ENCODE measurements at places on chromosomes 5 and 9.

GRCh38 chr9:31554941-31555340, 829.5 kb upstream of the ACO1 start:
- no peak for DNase-seq

GRCh38 chr9:120265791-120266190, 314.2 kb downstream of the CDK5RAP2 start:
- DNase-seq, result no peak

GRCh38 chr5:103901885-103902284, 339.3 kb upstream of the NUDT12 start:
- DNase-seq, result no peak

- no peak for DNase-seq
Observed at GRCh38 chr5:177372034-177372896, 12.0 kb upstream of the SLC34A1 start.

DNA sequence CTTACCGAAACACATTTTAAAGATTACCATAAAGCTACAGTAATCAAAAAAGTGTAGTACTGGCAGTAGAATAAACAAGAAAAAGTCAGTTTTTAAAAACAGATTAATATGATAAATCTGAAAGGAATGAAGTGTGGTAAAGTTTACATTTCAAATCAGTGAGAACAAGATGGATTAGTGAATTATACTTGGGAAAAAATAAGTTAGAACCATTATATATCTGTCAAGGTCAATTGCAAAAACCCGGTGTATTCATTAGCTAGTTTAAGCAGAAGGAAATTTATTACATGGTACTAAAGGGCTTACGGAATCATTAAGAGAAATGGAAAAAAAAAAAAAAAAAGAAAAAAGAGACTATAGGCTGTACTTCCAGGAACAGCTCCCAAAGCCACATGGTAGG, 164.3 kb downstream of the MUSK start:
- no peak for DNase-seq

DNA sequence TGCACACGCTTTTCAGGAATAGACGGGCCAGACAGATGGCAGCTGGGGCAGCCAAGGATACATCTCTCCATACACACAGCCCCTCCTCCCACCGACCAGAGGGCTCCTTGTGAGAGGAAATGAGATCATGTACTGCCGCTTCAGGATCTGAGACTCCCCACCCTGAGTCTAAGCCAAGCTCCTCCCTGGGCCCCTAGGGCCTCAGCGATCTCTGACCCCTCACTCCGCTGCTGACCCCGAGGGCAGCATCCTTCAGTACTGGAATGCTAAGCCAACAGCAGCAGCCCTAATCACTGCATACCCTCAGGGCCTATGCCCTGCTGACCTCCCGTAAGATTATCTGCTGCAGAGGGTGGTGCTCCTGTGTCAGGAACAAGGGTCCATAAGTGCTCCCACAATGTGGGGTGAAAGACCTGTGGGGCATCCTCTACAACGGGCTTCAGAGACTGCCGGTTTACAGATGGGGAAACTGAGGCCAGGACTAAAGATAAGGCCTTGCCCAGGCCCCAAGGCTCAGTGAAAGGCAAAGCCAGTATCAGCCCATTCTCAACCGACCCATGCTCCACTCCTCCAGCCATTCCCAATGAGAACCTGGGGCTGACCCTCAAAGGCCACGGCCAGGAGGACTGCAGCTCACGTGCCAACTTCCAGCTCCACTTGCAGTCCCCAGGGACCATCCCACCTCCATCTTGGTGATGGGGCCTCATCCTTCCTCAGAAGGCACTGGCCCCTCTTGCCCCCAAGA, 37.5 kb downstream of the BICD2 start:
- no peak for DNase-seq

GRCh38 chr5:124433170-124433569, 313.3 kb downstream of the ZNF608 start:
- DNase-seq, result no peak

GRCh38 chr9:38263532-38263931, 129.0 kb upstream of the ALDH1B1 start:
- DNase-seq, result no peak

DNA sequence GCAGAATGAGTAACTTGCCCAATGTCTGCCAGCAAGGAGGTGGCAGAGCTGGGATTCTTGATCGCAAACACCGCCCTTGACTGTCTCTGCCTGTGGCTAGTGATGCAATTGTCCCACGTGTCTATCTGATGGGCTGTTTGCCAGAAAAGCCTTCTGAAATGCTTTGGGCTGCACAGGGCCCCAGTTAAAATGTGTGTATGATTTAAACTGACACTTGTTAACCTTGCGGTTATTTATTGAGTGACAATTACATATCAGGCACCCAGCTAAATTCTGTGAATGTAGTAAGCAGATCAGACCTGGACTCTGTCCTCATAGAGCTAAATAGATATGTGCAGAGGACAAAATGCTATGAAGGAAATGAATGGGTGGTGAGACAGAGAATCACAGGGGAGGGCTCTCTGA, 11.6 kb upstream of the IL12B start:
- no peak for DNase-seq

- DNase-seq, result no peak
Observed at GRCh38 chr9:34996905-34997279, 7.3 kb downstream of the DNAJB5 start.

DNA sequence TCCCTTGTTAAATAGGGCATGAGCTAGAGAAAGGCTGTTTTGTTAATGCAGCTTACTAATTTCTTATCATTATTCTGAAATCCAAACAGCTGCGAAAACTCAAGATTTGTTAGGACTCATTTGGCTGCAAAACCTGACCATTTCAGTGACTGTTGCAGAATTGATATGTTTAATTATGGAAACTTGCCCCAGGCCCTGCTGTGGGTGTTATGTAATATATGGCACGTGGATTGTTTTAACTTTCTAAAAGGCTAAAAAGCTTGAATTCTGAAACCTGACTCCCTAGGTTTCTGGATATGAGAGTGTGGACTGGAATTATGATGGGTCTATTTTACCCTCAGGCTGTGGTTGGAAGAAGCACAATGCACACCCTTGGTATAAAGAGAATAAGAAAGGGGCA, 4.4 kb downstream of the IL9 start:
- no peak for DNase-seq

DNA sequence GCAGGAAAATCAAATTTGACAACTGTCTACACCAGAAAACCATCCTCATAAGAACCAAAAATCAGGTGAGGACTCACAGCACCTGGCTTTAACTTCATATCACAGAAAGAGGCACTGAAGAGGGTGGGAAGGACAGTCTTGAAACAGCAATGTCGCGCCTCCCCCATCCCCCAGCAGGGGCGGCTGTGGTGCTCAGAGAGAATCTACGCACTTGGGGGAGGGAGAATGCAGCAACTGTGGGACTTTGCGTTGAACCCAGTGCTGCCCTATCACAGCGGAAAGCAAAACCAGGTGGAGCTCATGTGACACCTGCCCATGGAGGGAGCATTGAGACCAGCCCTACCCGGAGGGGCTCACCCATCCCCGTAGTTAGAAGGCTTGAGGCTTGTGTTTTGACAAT, 191.8 kb downstream of the MSX2 start:
- DNase-seq, result no peak

- DNase-seq, result no peak
Observed at GRCh38 chr5:171627936-171628632, 157.5 kb upstream of the SMIM23 start.

- DNase-seq, result peak; percentile 46
Observed at GRCh38 chr9:133103183-133103986, 17.7 kb downstream of the RALGDS start.

GRCh38 chr5:126651013-126651577, 50.3 kb downstream of the PHAX start:
- no peak for DNase-seq

DNA sequence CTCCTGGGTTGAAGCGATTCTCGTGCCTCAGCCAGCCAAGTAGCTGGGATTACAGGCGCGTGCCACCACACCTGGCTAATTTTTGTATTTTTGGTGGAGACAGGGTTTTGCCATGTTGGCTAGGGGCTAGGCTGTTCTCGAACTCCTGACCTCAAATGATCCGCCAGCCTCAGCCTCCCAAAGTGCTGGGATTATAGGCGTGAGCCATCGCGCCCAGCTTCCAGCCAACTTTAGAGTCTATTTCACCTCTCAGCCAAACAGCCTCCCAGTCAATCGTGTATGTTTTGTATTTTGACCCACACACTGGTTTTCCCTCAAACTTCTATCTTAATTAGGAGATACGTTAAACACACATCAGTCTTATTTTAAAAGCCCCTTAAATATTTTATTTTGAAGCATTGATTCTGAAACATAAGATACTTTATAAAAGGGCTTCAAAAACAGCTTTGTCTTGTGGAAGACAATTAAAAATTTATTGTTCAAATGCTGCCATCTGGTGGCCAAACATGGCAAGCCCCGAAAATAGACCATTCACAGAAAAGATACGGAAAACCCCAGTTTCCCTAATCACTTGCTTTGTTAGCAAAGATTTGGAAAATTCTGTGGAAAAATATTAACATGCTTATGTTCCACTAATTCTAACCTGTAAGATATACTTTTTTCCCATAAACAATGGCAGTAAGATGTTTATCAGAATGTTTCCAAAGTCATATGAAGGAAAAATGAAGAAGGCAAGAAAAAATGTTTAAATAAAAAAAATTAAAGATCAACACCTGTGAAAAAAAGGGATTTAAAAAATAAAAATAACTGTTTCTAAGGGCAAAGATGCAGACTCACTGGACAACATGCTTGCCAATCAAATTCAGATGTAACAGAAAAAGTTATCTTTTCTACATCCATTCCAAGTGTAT, 33.1 kb downstream of the APTX start:
- DNase-seq, result peak; percentile 4

DNA sequence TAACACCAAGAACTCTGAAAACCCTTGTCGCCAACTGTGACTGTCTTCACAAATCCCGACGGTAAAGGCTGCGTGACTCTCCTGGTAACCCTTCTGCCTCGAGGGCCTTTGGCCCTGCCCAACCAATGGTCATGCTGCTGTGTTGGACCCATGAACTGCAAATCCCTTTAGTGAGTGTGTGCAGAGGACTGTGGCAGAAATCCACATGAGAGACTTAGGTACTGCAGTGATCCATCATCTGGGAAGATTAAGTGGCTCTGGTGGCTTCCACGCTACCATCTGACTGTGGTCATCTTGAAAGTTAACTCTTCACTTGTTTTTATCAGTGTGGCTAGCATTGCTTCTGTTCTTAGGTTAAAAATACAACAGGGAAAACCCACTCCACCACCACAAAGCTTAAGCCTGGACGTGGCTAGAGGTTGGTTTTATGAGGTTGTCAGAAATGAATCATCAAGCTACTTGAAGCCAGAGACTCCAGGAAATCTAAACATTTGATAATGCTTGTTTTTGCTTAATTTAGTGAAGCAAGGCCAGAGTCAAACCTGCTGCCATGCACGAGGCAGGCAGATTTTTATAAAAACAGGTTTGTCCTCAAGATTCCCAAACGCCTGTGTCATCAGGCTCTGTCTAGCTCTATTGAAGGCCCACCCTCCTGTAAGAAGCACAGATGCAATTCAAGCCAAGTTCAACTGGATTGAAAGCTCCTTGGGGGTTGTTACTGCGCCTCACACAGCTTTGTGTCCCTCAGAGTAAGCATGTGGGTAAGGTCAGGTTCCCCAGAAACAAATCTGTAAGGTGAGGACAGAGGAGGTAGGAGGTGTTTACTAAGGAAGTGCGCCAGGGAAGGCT, 52.7 kb upstream of the ERCC6L2 start:
- DNase-seq, result no peak

- DNase-seq, result no peak
Observed at GRCh38 chr5:54703133-54703532, 185.6 kb downstream of the SNX18 start.

DNA sequence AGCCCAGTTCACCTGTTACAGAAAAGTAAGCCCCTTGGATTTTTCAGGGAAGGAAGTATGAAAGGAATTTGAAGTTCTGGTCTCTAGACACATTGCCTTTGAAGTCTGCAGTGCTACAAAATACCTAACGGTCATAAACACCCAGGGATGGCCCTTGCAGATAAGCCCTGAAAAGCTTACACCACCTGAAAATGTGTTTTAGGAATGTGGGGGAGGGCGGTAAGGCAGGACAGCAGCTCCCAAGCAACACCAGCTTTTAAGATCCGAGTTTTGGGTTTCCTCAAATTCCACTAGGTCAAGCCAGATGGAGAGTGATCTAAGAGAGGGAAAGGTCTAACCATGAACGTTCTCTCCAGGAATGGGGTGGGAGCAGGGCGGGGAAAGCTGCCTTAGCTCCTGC, 114.1 kb upstream of the PANK3 start:
- no peak for DNase-seq

- no peak for DNase-seq
Observed at GRCh38 chr9:16039218-16039987, 486.6 kb downstream of the CCDC171 start.

DNA sequence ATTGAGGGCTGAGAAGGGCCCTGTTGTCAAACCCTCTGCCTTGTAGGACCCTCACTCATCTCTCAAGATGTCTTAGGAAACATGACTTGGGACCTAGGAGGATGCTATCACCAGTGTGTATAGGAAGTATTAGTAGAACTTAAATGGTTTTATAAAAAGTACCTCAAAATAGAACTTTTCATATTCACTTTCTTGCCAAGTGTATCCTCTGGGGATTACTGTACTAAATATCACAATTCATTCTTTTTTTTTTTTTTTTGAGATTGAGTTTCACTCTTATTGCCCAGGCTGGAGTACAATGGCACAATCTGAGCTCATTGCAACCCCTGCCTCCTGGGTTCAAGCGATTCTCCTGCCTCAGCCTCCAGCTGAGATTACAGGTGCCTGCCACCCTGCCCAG, 56.2 kb downstream of the ARHGEF28 start:
- no peak for DNase-seq

GRCh38 chr9:77841739-77842386, 189.7 kb downstream of the GNAQ start:
- no peak for DNase-seq

DNA sequence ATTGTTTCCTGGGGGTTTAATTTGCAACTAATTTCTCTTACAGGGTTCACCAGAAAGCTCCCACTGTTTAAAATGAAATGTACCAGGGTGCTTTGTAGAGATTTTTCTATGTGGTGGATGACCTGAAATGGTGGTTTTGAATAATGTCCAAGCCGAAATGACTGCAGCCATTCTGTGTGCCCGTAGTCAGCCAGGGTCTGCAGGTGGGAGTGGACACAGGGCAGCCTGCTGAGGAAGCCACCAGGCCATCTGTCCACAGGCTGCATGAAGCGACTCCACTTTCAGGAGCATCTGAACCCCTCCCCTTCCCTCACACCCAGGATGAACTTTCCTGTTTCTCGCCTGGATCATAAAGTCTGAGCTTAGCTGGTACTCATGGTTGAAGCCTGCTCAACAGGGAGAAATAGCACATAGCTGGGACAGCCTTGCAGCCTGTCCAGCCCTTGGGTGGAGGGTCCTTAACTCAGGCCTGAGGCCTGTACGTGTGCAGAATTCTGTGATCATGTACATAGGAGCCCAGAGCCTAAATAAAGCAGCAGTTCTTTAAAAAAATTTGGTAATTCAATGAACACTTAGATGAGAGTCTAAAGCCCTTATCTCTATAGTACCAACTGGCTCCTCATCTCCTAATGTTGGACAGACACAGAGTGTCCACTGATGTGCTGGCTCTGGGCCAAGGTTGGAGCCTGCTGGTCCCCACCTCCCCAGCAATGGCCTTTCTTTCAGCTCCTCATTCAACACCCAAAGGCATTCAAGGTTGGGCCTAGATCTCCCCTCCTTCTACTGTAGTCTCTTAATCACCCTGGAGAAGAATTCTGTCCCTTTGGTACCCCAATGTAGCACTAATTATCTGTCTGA, 72.8 kb downstream of the SHB start:
- no peak for DNase-seq

Measured in activated CD4-positive, CD25-positive, alpha-beta regulatory T cell (primary cell).